HT1080 (cell line): ENCODE measurements at places on chromosomes 7 and 10. TPM values are rescaled to one million over a fixed set of nuclear protein-coding genes. Genes with fewer than 3 reads are reported as not detected.

- DNase-seq: peak; percentile 87
These were observed 145.2 kb downstream of the ST7 start for GRCh38 chr7:117098457-117098856.

- DNase-seq: peak; percentile 21
These were observed 14.4 kb downstream of the RNF216 start for GRCh38 chr7:5767066-5767465.

- no peak for DNase-seq
These were observed 652.4 kb downstream of the CNTNAP2 start for GRCh38 chr7:146768957-146769356.

DNA sequence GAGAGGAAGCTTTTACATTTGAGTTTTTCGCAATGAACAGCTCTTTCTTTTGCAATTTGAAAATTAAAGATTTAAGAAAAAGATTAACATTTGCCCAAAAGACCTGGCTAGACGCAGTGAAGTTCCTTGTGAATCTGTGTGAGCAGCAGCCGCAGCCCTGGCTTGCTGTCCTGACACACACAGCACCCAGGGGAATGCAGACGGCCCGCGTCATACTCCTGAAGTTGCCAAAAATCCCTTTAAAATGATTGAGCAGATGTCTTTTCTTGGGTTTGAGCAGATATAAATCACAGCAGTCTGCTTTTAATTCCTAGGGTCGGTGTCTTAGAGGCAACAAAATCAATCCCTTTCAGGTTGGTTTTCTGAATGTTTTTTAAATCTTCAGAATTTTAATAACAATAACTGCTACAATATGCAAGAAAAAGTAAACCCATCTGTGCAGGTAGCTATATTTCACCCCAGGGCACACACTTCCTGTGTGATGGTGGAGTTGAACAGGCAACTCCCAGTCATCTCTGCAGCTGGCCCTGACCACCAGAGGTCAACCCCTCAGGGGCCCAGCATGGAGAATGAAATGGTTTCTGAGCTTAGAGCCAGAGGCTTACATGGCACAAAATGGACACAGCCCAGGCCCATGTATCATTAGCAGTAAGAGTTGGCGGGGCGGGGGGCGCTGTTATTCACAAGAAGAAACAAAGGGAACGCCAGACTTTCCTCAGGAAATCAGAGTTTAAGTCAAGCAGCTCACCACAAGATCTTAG lies 32.2 kb upstream of the TRIL start:
- no peak for DNase-seq

The OR2A12 gene
- not detected in 2 replicates for total RNA-seq

GRCh38 chr7:24917510-24918239 lies 62.3 kb downstream of the OSBPL3 start:
- DNase-seq: no peak

DNA sequence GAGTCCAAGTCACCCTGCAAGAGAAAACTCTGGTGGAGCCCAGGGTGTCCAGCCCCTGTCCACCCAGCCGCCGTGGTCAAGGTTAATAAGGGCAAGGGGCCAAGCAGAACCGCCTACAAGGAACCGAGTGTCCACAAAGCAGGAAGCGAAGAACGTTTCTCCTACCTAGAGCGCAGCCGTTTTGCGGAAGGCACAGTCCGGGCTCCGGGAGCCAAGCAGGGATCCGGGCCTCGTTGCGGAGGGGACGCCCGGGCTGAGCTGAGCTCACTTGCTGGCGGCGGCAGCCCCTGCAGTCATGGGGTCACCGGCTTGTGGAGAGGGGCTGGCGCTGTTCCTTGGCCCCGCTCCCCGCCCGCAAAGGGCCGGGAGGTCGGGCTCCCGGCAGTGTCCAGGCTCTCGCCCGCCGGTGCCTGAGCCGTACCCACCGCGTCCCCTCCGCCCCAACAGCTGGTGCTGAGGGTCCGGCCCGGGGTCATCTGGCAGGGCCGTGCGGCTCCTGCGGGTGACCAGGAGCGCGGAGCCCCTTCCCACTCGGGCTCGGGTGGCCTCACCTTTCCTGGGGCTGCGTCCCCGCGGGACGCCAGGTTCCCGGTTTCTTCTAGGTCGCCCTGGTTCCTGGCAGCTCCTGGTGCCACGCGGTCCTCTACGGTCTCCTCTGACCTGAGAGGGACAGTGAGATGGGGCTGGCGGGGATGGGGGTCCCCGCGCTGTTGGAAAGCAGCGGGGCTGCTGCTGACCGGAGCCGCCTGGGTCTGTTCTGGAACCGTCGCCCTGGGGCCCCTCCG lies 14.0 kb upstream of the ZNF273 start:
- DNase-seq: no peak

GRCh38 chr10:124598773-124599587 lies 137.4 kb downstream of the LHPP start:
- DNase-seq: no peak

- DNase-seq: peak; percentile 45
These were observed 481.5 kb upstream of the FOXK1 start for GRCh38 chr7:4200546-4201094.

GRCh38 chr7:132154695-132155471 lies 421.4 kb downstream of the PLXNA4 start:
- no peak for DNase-seq

DNA sequence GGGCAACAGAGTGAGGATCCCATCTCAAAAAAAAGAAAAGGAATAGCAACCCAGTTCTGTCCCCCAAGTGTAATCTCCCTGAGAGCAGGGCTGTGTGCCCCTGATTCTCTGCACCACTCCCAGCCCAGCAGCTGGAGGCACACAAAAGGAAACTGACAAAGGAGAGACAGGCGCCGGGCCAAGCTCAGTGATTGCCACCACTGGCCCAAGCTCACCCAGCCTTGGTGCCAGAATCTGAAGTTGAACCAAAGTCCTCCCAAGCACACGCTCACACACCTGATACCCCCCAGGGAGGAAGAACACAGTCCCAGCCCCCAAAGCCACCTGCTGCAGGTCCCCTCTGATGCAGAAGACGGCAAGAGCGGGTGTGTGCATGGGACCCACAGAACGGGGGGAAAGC lies 50.3 kb downstream of the TNRC18 start:
- DNase-seq: no peak

DNA sequence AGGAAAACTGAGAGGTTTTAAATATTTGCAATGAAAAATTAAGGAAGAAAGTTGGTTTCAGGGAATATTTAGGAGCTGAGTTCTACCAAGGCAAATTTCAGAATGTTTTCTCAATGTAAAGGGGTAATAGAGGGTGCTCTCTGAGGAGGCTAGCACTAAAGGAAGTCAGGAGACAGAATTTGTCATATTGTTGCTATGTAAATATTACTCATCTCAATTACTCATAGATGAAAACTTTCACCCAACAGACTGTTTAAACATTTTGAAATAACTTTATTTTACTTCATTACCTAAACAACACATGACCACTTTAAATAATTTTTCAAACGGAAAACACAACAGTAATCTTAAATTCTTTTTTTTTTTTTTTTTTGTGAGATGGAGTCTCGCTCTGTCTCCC lies 274.8 kb upstream of the NRG3 start:
- peak; percentile 86 for DNase-seq

GRCh38 chr10:121064491-121064890 lies 213.3 kb downstream of the WDR11 start:
- DNase-seq: no peak

The ZNF467 gene
- total RNA-seq: 1.7 and 2.4 TPM in 2 replicates

GRCh38 chr7:18508443-18509427 lies 13.2 kb downstream of the HDAC9 start:
- DNase-seq: peak; percentile 96

DNA sequence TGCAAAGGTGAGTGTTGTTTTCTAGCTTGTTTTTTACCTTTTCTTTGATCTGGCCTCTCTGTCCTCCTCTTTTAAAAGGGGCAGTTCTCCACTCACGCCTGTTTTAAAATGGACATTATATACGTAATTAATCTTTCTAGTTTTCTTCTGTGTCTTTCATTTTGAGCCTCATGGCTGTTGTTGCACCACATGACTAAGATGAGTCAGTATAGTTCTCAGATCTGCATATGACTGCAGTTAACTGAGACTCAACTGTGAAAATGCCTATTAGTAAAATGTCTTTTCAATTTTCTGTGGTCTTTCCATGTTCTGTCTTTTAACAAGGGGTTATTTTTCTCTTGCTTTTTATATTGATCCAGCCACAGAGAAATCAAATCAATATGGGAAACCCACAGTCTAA lies 296.1 kb downstream of the CDK14 start:
- DNase-seq: peak; percentile 13

GRCh38 chr10:127418536-127419168 lies 130.5 kb upstream of the NPS start:
- no peak for DNase-seq

DNA sequence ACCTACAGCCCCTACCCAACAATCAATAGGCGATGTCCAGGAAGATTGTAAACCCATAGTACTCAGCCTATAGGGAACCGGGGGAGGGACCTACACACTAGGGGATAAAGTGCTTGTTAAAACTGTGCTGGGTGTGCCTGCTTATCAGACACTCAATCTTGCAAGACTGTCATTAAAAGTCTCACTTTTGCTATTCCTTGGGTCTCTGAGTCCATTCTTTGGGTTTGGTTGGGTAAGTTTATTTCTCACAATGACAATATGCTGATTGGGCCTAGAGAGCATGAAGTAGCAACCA lies 45.6 kb downstream of the PTPRE start:
- no peak for DNase-seq

The OPALIN gene
- total RNA-seq: not detected in 2 replicates
